ENCODE measurements at places on chromosomes 12 and 14.

DNA sequence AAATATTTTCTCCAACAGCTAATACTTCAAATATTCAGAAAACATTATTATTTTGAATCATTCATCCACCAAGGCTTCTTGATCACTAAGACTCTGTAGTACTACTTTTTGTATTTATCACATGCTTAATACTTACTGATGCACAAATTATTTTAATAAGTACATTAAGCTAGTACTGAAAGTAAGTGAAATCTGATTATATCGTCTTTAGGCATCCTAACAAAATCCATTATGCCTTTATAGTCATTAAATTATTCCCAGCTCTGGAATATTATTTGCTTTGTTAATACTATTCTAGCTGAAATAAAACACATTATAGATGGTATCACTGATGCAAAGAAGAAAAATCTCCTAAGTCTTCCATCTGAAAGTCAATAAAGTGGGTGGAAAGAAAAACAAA, 75.1 kb upstream of the TTC7B start:
- DNase-seq, result no peak

DNA sequence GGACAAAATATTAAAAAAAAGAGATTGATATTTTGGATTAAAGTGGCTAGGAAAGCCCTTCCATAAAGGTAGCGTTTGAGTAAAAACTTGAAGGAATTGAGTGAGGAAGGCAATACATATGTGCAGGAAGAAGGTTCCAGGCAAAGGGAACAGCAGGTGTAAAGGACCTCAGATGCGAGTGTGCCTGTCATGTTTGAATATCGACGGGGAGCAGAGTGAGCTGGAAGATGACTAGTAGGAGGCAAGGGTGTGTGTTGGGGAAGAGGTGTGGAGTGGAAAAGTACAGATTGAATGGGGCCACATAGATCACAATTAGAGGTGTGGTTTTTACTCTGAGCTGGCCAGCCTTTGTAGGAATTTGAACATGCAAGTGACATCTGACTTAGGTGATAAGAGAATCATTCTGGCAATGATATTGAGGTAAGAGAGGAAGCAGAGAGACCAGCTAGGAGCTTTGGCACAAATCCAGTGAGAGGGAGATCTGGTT, 15.0 kb upstream of the FBXO33 start:
- DNase-seq, result no peak

DNA sequence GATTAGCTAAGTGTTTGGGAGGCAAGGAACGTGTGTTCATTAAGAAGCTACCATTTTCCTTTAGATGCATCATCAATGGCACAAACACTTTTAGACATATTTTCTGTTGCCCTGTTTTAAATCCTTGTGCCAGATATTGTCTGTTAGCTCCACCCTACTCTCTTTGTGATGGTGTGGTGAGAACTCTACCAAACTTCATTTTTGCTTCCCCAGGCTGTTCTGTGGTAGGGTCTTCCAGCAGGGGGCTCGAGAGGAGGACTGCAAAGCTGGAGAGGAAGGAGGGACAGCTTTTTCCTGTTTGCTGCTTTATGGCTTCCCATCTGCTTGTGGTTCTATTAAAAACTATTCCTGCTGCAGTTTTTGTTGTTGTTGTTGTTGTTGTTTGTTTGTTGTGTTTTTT, 23.8 kb upstream of the STRAP start:
- DNase-seq, result no peak

DNA sequence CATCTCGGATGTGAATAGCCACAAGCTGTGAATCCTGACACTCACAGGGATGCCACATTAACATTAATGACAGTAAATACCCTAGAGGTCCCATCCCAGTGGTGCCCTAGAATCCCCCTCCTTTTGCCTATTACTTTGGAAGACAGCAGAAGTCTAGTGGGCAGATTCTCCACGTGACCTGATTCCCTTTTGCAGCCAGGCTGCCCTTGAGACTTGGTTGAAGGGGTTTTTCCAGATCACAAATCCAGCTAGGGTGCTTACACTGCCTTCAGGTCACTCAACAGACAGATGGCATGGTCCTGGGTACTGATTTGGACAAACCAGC, 8.7 kb downstream of the HDAC7 start:
- DNase-seq, result no peak

DNA sequence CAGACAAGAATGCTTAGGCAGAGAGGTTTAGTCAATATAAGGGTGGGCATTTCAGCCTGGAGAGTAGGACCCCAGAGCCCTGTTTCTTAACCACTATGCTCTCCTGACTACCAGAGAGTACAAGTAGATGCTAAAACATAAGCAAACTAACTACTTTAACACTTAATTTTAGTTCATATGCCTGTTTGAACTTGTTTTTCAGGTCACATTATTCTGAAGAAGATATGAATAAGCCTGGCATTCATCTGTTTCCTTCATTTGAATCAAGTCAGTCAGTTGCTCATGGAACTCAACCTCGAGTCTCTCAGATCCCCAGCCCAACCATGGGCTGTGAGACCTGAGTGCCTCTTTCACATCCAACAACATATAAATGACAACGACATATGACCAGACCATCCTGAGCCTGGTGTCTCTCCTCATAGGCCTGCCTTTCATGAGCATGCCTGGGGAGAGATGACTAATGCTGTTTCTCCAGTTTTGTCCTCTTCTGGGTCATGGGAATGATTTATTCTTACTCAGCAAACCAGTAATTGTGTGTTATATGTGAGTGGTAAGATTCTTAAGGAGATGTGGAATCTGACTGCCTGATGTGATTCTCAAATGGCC, 251.1 kb upstream of the BTG1 start:
- no peak for DNase-seq

GRCh38 chr14:73789989-73790581, 61.5 kb upstream of the PTGR2 start:
- no peak for DNase-seq

GRCh38 chr14:105145381-105146180, 23.0 kb downstream of the JAG2 start:
- no peak for DNase-seq

DNA sequence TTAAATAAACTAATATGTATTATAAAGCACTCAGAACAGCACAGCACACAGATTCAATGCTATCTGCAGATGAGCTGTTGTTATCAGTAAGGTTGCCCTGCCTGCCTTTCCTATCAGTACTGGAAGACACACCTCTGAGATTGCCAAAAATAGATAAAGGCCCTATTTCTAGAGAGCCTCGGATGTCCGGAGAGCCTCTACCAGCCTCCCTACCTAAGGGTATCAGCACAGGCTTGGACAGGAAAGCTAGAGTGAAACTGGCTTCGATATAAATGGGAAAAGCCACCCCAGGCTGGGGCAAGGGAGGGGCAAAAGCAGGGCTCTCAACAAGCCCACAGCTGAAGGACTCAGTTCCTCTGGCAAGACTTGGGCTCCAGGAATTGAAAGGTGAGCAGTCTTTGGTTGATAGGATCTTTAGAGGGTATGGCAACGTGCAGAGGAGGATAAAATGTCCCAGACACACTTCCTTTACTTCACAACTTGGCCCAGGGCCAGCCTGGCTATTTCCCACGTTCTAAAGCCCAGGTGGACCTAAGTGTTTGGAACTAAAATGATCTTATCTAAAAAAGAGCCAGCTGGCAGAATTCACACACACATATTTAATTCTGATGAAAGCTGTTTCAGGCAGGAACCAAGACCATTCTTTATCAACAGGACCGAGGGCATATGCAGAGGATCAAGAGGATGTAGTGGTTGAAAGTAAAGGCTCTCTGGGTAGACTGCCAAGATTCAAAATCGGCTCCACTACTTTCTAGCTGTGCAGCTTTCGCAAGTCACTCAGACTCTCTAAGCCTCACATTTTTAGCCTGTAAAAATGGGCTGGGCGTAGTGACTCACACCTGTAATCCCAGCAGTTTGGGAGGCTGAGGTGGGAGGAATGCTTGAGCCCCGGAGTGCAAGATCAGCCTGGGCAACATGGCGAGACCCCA, 37.8 kb upstream of the ITPR2 start:
- peak; percentile 80 for DNase-seq

DNA sequence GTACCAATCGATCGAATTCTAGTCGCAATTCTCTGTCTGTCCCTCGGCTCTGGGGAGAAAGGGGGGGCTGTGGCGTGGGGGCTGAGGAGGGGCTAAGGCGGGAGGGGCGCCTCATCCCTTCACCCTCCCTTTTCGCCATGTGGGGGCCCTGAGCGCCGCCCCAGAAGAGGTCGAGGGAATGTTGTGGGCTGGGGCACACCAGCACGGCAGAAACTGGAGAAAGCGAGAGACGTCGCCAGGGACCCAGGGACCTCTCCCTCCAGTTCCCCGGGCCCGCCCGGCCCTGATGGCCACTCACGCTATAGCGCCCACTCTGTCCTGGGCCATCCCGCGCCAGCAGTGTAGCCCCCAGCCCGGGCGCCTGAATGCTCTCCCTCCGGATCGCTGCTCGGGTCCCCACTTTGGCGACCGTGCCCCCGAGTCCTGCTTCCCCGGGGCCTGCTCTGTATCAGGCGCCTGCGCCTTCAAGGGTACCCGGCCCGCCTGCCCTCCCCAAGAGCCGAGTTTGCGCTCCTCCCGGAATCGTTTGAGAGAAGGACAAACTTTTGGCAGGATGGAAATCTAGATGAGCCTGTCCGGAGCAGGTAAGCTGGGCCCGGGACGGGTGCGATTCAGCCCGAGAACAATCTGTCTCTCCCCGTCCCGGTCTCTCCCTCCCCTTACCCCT, 62.6 kb downstream of the SMUG1 start:
- DNase-seq, result peak; percentile 48

DNA sequence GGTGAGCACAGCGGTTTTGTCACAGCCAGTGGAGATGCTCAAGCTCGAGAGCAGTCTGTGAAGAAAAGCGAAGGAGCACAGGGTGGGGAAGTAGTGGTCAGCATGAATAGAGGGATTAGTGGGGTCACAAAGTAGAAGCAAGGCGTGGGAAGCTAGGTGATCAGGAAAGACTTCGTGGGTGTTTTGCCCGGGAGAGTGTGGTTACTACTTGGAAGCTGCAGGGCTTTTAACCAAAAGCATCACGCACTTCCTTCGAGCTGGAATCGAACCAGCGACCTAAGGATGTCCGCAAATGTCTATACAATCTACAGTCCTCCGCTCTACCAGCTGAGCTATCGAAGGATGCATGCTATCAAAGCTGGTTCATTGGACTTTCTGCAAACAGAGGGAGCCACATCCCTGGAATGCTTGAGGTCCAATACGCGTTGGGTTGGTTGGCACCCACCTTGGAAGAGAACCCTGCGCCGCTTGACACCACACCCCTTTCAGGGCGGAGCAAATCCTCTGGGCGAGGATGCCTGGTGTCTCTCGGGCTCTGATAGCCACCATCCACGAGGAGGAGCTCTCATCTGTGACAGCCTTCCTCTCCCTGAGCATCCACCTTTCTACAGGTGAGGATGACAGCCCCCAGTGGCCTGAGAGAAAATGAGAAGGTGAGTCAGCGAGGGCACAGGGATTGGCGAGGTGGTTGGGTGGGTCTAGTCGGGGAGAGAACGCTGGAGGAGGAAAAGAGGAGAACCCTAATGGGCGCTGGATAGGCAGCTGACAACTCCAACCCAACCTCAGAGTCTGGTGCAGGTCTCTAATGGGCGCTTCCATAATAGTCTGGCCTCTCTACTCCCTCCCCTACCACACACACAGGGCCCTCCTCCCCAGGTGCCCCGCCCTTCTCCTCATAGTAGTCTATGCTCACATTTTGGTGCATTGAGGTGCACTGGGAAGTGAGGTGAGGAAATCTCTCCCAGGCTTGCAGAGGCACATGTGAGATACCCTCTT, 16.0 kb upstream of the OR6S1 start:
- DNase-seq, result no peak

DNA sequence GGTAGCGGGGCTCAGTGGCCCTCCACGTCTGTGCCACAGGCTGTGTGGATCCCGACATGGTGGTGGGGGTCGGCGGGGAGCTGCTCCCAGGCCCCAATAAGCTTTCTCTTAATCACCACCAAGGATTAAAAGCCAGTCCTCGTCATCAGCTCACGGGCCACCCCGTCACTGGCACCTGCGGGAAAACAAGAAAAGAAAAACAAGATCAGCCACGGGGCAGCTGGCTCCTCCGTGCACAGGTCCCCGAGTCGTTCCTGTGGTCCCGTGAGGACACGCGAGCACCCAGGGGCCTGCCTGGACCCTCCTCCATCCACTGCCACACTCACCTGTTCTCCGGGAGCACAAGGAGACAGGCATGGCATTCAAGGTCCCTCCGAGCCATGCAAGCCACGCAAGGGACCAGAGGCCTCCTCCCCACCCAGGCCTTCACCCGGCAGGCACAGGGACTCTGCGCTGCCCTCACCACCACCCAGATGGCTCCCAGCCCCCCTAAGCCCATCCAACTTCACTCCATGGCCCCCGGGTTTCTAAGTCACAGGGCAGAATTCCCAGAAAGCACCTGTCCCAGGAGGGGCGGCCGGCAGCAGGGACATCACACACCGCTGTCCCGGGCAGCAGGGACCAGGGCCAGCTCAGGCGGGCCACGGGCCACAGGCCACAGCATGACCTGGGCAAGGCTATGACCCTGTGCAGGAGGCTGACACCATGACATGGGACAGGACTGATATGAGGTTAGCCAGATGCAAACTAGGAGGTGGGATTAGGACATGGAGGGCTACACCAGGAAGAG, 72.0 kb downstream of the NCOR2 start:
- no peak for DNase-seq

DNA sequence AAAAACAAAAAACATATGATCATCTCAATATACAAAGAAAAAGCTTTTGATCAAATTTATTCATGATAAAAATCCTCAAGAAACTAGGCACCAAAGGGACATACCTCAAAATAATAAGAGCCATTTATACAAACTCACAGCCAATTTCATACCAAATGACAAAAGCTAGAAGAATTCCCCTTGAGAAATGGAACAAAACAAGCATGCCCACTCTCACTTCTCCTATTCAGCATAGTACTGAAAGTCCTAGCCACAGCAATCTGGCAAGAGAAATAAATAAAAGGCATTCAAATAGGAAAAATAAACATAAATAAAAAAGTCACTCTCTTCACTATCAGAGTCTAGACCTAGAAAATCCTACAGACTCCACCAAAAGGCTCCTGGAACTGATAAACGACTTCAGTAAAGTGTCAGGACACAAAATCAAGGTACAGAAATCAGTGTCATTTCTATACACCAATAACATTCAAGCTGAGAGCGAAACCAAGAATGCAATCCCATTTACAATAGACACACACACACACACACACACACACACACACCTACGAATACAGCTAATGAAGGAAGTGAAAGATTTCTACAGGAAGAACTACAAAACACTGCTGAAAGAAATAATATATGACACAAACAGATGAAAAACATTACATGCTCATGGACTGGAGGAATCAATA, 1486.2 kb upstream of the SEL1L start:
- no peak for DNase-seq

DNA sequence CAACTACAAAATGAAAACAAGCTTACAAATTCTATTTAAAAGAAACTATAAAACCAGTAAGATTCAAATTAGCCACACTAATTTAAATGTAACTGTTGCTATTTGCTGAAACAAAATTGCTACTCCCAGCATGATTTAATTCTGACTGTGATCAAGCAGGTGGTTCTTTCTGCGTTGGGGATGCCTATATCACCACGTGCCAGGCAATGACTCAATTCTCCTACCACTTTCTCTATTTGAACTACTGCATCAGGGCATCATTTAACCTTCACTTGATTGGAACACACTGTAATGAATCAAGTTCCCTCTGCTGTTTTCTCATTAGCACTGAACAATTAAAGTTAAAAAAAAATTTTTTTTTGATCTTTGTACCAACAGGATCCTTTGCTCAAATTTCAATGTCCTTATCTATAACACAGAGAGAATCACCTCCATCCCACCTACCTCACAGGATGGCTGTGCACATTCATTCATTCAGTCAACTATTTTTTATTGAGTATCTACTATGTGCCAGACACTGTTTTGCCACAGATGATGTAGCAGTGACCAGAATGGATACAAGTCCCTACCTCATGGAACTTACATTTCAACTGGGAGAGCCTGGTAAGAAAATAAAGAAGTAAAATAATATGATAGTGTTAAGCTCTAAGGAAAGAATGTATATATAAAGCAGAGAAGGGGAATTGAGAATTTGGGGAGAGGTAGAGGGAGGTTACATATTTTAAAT, 8.0 kb upstream of the ACTN1 start:
- DNase-seq, result no peak
